Nucleus accumbens (tissue), 56 donors: ENCODE measurements at places on chromosomes 11 and 22.

DNA sequence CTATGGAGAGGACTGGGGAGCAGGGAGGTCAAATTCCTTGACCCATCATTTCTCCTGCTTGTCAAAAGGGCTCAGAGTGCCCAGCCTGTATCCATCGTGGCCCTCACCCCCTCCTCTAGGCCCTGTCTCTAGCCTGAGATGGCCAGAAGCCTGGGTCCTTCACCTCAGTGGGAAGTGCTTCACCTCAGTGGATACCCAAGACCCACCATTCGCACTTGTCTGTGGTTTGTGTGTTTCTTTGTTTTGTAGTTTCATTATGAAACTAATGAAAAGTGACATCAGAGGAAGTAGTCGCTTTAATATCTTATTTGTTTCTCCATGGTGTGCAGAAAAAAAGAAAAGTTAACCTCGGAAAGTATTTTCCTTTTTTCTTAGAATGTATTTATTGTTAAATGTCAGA lies 194.0 kb upstream of the CADM1 start:
- no peak for DNase-seq

DNA sequence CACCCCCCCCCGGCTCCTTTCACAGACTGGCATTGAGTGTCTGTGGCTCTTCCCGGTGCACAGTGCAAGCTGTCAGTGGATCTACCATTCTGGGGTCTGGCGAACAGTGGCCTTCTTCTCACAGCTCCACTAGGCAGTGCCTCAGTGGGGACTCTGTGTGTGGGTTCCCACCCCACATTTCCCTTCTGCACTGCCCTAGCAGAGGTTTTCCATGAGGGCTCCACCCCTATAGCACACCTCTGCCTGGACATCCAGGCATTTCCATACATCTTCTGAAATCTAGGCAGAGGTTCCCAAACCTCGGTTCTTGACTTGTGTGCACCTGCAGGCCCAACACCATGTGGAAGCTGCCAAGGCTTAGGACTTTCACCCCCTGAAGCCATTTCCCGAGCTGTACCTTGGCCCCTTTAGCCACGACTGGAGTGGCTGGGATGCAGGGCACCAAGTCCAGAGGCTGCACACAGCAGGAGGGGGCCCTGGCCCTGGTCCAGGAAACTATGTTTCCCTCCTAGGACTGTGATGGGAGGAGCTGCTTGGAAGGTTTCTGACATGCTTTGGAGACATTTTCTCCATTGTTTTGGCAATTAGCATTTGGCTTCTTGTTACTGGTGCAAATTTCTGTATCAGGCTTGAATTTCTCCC lies 26.0 kb downstream of the BCL2L13 start:
- no peak for DNase-seq

GRCh38 chr22:50044485-50045118 lies 13.5 kb downstream of the TTLL8 start:
- DNase-seq: no peak

GRCh38 chr11:66562275-66562674 lies 6.1 kb downstream of the CTSF start:
- no peak for DNase-seq

DNA sequence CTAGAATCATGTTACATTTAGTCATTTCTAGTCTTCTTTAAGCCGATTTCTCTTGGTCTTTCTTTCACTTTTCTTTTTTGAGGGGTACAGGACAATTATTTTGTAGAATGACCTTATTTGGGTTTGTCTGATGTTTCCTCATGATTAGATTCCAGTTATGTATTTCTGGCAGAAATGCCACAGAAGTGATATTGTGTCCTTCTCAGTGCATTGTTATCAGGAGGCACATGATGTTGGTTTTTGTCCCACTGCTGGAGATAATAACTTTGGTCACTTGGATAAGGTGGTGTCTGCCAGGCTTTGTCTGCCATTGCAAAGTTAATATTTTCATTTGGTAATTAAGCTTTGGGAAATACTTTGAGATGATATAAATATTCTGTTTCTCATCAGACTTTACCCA lies 100.3 kb downstream of the RRM1 start:
- DNase-seq: no peak

- DNase-seq: no peak
Observed at GRCh38 chr11:66868726-66869566, 12.1 kb downstream of the LRFN4 start.

- no peak for DNase-seq
Observed at GRCh38 chr11:78193806-78194205, 5.1 kb downstream of the USP35 start.
